ENCODE measurements at places on chromosomes 5 and 9.
A peak's percentile ranks its signal among the peaks of the same experiment; 100 is the strongest.

- peak; percentile 26 for DNase-seq
Measured at GRCh38 chr9:35910613-35911359, 1.5 kb downstream of the SPAAR start.

DNA sequence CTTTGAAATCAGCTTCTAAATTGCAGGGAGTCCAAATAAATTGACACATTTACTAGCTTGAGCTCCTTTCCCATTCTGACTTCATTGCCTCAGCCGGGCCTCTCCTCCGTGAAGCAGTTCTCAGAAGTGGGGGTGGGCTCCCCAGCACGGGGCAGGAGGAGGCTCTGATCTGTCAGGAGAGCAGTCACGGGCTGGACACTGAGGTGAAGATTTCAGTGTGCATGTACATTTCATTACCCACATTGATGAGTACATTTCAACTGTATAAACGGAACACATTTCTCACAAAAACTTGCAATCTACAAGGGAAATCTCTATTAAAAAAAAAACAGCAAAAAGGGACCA, 195.9 kb downstream of the SEMA6A start:
- no peak for DNase-seq

- DNase-seq = no peak
Measured at GRCh38 chr9:124482431-124483031, 24.7 kb downstream of the NR5A1 start.

GRCh38 chr5:3996707-3997336, 401.2 kb downstream of the IRX1 start:
- no peak for DNase-seq

DNA sequence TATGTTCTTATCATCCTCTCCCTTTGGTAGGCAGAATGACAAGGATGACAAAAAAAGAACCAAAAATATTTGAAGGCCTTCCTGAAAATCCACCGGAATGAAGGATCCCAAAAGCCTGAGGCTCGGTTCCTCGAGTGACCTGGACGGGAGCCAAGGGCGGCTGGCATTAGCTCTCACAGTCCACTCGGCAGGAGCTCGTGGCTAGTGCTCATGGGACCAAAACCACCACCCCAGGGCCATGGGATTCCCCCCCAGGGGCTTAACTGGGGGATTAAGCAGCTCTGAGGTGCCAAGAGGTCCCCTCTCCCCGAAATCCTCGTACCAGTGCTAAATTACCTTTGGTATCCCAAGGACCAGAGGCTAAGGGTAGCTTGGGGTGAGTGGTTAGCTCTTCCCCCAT, 586 bp upstream of the PDZD2 start:
- no peak for DNase-seq

- no peak for DNase-seq
Measured at GRCh38 chr5:40274568-40274967, 405.1 kb upstream of the PTGER4 start.

GRCh38 chr5:54524704-54525103, 7.1 kb downstream of the SNX18 start:
- DNase-seq = no peak

DNA sequence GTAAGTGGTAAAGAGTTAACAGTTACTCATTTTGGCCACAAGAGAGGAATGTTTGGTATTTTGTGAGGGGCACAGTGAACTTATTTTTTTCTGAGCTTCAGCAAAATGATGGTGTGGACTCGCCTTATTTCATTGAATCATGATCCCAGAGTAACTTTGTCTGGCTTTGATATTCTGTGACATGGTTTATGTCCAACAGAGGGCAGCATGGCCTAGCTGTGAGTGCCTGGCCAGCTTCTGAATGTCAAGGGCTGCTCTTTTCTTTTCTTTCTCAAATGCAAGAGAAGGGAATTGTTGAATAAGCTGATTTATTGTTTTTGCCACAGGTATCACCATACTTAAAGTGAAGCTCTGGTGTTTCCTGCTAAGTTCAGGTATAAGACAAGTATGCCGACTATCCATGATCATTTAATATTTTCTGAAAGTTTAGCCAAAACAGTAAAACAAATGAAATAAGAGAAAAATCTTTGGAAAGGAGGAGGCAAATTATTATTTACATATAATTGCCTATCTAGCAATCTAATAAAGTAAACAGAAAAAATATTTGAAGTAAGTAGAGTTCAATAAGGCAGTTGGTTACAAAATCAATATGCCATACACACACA, 31.7 kb downstream of the MRPL22 start:
- no peak for DNase-seq

- DNase-seq = no peak
Measured at GRCh38 chr9:4760122-4760521, 19.1 kb upstream of the AK3 start.

DNA sequence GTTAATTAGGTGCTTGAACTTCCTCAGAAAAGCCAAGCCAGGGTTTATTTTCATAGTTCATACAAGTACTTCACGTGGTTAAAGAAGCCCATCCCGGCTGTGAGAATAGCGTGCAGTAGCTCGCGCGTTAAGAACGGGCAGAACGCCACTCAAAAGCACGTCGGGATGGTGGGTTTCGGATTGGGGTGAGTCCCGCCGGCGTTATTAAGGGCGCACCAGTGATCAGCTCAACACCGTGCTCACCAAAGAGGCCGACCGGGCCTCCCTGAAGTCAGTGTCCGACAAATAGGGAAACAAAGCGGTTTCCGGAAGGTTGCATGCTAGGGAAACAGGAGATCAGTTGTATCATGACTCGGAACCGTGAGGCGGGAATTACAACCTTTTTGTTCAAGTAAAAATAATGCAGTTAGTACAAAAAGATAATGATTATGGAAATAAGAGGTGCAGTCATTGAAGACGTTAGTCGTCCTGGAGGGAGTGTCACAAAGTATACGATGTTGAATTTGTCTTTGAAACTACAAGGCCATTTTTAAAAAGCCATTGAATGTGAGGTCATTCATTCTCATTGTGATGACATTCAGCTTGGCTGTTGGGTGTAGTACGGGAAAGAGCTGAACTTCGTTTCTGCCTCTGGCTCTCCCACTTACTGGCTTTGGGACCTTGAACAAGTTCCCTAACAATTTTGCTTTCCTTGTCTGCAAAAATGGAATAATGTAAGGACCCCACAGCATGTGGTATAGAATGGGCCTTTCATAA, 992 bp downstream of the SETD9 start:
- DNase-seq = peak; percentile 9

DNA sequence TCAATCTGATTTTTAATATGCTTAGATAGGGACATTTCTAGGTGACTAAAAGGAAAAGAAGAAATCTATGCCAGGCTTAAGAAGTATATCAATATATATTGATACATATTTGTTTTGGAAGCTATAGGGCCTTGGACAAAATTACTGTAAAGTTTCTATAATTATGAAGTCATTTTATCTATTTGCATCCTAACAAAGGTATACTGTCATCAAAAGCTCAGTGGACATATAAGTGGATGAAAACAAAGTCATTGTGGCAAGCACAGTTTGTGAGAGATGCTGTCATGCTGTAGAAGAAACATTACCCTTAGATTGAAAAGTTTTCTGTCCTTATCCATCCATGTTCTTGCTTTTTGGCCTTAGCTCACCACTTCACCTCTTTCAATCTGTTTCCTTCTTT, 140.3 kb upstream of the SPEF2 start:
- no peak for DNase-seq

DNA sequence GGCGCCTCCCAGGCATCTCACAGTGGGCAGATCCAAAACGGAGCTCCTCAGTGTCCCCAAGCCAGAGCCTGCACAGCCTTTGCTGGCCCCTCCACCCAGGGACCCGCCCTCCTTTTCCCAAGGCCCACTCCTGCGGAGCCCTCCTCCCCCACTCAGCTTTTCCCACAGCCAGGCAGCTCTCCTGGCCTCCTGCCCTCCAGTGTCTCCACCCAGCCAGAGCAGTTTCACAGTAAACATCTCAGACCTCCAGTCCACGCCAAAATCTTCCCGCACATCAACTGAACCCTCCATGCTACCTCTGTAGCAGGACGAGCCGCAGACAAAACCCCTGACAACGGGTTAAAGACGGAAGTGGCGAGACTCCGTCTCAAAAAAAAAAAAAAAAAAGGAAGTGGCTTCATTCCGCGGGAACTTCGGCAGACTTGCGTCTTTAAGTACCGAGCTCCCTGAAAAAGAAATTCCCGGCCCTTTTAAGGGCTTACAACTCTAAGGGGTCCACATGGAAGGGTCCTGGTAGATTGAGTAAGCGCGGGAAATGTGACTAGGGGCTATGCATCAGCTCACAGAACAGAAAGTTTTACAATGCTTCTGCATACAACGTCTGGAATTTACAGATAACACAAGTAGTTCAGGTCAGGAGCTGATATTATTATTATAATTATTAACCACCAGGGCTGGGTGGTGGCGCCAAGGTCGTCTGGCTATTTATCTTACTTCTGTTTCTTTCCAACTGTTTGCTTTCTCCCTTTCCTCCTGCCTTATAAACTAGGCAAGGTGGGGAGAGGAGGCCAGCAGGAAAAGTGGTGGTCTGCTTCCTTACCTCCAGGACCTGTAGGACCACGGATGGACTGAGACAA, 11.4 kb upstream of the GRIN1 start:
- no peak for DNase-seq

DNA sequence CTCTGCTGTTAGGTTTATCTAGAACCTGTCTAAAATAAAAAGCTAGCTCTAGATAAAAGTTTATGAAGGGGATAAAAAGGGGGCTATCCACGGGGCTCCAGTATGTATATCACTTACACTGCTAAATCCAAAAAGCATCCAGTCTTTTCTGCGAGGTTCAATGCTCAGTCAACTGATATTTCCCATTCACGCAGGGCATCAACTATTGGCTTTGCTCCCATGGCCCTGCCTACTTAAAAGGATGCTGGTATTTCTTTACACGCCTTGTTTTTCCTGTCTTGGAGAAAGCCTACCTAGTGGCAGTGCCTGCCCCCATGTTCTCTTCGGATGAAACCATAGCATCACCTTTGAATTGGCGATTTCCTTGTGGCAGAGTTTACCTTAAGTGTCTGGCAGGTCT, 8.1 kb downstream of the SPRY4 start:
- DNase-seq = no peak

DNA sequence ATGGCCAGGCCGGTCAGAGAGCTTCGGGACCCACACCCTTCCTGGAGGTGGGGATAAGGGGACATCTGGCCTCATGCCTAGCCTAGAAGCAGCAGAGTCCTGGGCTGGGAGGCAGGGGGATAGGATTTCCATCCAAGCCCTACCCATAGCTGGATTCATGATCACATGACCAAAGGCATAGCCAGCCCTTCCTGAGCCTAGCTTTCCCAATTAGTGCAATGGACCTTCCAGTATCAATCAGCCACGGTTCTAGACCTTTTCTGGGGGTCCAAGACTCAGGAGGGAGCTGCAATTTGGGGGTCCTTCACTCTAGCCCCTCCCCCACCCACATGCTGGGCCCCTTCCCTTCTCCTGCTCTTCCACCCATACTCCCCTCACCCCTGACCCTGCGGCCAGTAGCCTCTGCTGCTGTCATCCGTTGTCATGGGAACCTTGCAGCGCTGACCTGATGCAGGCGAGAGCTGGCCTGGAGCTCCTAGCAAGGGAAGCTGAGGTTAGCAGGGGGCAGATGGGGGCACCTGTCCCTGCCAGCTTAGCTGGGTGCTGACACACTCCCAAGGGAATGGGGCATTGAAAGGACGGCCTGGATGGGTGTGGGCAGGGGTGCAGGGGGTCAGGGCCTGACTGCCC, 44.6 kb downstream of the CXXC5 start:
- DNase-seq = no peak

DNA sequence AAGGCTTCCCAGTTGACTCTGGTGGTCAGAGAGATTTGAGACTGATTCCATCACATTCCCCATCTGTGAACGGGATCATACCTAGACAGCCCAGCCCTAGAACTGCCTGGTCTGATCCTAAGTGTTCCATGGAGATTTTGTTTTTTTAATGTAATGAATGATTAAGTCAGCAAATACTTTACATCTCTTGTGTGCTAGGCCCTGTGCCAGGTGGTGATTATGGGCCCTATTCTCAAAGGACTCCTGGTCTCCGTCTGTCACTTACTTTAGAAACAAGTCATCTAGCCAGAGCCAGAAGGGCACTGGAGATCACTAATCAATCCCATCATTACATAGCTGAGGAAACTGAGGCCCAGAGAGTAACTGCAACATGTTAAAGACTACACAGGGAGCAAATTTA, 1.1 kb upstream of the GPX3 start:
- DNase-seq = no peak

DNA sequence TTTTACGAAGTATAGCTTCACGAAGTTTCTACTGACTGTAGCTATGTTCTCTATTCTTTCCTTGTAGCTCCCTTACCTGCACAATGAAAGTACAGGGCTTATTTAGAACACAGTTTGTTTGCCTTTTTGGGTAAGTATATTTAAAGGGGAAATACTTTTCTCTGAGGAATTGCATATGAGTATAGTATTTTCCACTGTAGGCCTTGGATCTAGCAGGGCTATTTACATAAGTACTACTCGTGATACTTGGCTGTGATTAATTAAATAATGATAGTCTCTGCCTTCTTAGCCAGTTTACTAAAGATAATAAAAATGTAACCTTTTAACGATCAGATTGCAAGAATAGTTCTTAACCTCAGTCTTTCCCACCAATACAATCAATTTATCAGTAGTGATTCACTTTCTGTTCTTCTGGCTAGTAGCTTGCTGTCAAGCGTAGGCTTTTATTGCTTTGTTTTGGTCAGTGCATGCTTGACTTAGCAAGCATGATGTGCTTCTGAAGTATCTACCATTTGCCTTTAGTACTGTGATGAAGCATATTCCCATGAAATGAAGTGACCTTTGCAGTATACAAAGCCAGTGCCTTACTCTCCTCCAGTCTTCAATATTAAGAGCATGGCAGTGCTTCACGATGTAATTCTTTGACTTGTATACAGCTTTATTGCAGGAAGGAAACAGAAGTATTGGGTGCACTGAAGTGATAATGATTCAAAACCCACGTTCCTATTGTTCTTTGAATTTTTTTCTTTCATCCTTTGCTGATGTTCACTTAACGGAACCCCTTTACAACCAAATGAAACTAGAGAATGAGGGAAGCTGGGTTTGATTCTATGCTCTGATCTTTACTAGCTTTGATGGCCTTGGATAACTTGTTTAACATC, 64.2 kb downstream of the SLC44A1 start:
- DNase-seq = no peak

DNA sequence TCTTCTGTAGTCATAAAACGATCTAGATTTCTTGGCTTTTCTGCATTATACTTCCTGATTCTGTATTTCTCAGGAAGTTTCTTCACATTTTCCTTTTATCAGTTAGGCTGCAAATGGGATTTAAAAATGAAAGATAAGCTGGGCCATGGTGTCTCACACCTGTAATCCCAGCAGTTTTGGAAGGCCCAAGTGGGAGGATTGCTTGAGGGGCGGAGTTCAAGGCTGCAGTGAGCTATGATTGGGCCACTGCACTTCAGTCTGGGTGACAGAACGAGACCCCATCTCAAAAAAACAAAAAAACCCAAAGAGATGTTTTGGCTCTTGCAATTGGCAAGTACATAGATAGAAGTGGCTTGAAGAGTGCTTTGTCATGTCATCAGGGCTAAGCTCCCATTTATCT, 26.2 kb upstream of the APC start:
- DNase-seq = no peak

- no peak for DNase-seq
Measured at GRCh38 chr9:78828521-78828920, 531.6 kb downstream of the PSAT1 start.
